ENCODE measurements at places on chromosomes 1 and 21. TPM values are rescaled to one million over a fixed set of nuclear protein-coding genes. Genes with fewer than 3 reads are reported as not detected.

- no peak for DNase-seq
- no peaks in the 10 kb centered on the region for H3K36me3 ChIP-seq
- H3K4me3 ChIP-seq = no peak overlapping the region
- no peak overlapping the region for H3K27ac ChIP-seq
- H3K27me3 ChIP-seq = peaks cover 31% of the 10 kb centered on the region
These were observed 2.5 kb downstream of the PHLDA3 start for GRCh38 chr1:201466492-201466891.

DNA sequence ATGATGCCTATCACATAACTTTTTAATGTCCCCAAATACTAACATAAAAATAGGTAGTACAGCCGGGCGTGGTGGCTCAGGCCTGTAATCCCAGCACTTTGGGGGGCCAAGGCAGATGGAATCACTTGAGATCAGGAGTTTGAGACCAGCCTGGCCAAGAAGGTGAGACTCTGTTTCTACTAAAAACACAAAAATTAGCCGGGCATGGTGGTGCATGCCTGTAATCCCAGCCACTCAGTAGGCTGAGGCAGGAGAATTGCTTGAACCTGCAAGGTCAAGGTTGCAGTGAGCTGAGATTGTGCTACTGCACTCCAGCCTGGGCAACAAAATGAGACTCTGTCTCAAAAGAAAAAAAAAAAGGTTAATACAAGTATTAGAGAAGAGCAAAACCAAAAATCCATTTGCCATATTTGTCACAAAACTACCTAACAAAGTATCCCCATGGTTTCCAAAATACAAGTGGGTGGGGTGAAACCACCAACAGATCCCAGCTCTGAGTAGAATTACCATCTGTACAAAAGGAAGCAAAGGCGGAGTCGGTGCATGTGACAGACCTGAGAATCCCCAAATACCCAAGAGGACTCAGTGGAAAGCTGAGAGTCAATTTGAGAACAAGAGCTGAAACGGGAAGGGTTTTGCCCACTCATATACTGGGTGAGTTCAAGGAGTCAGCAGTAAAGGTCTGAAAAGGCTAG is 113.2 kb downstream of the TOMM20 start:
- peak; percentile 80 for DNase-seq
- peak overlapping the region; percentile 94 for H3K27ac ChIP-seq
- peaks cover 12% of the 10 kb centered on the region for H3K36me3 ChIP-seq
- peaks cover 91% of the 10 kb centered on the region for H3K4me1 ChIP-seq
- H3K4me3 ChIP-seq = no peak overlapping the region

- DNase-seq = no peak
- peaks cover 5% of the 10 kb centered on the region for H3K4me1 ChIP-seq
- H3K27me3 ChIP-seq = peaks cover 39% of the 10 kb centered on the region
- H3K4me3 ChIP-seq = no peak overlapping the region
These were observed 13.5 kb downstream of the TBX15 start for GRCh38 chr1:118974661-118975060.

- no peak overlapping the region for H3K4me3 ChIP-seq
- H3K27me3 ChIP-seq = no peaks in the 10 kb centered on the region
- peaks cover 1% of the 10 kb centered on the region for H3K36me3 ChIP-seq
- H3K27ac ChIP-seq = no peak overlapping the region
These were observed 8.1 kb downstream of the PSRC1 start for GRCh38 chr1:109274533-109275476.

DNA sequence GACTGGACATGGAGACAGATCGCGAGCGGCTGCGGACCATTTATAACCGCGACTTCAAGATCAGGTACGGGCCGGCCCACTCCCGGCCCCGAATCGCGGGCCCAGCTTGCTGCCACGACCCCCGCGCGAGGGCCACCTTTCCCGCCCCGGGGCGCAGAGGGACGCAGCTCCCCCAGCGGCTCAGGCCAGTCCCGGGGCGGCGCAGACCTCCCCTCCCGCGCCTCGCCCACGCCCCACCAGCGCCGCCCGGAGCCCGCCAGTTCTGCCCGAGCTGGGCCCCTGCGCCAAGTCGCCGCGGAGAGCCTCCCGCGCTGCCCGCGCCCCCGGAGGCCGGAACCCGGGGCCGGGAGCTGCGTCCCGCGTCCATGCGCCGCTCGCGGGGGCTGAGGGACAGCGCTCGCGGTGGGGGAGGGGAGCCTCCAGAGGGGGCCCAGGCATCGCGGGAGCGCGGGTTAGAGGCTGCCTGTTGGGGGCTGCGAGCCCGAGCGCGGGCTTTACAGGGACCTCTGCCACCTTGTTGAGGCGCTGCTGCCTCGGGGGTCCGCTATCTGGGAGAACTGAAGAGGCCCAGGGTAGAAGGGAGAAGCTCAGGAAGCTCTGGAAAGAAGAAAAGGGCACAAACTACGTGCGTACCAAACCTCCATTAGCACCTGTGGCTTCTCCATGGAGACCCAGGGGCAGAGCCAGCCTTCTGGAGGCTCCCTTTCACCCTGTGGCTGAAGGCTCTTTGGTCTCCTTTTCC is 698 bp downstream of the MOV10 start:
- H3K27me3 ChIP-seq = no peaks in the 10 kb centered on the region
- peak overlapping the region; percentile 92 for H3K27ac ChIP-seq
- H3K36me3 ChIP-seq = peaks cover 42% of the 10 kb centered on the region
- H3K4me1 ChIP-seq = peaks cover 42% of the 10 kb centered on the region

DNA sequence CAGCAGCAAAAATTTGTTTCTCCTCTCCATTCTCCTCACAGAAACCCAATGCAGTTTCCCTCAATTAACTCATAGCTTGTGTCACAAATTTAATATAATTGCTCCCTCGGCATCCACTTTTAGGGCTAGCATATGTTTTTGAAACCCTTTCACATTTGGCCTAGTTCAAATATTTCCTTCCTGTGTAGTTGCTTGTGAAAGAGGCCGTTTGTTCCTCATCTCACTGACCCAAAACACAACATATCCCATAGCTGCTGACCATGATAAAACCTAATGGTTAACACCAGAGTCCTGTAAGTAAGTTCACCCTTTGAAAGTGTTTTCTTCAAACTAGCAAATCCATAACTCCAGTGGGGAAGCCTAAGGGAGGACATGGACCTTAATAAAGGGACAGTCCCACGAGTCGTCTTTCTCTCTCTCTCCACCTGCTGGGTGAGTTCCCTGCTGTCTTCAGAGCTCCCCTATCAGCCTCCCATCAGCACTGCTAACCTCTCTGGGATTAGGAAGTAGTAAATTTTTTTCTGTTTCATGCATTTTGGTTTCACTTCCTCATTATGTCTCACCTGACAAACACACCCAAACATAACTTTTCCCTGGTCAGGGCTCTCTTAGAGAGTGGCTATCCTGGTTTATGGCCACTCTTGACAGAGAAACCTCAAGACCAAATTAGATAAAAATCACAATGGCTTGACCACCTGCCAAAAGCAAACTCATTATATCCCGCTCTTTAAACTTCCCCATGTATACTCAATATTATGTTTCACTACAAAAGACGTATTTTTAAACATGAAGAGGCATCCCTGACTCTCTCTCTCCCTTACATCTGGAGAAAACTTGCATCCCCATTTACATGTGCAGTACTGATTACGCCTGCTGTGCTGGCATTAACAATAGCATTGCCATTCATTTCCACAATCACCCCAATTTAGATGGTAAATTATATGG is 177.7 kb upstream of the HP1BP3 start:
- no peak overlapping the region for H3K4me3 ChIP-seq
- H3K4me1 ChIP-seq = peaks cover 5% of the 10 kb centered on the region
- no peak for DNase-seq
- no peaks in the 10 kb centered on the region for H3K27me3 ChIP-seq
- peaks cover 17% of the 10 kb centered on the region for H3K36me3 ChIP-seq

- no peak overlapping the region for H3K4me3 ChIP-seq
- H3K27ac ChIP-seq = no peak overlapping the region
- H3K27me3 ChIP-seq = peaks cover 4% of the 10 kb centered on the region
These were observed 43.0 kb downstream of the SPATA17 start for GRCh38 chr1:217674028-217674729.

DNA sequence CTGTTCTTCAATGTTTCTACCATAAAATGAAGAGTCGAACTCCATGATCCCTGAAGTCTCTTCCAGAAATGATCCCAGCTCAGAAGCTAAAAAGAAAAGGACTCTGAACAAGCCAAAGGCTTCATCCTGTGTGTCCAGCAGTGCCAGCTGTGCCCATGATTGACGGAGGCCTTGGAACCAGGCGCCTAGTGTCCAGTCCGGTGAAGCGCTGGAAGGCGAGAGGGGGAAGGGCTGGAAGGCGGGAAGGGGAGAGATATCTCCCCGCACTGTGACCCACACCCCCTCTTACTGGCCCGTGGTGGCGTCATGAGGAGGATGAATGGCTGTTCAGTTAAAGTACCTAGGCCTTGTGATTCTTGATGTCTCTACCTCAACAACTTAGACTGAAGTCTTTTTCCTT is 10.4 kb upstream of the PLEKHA6 start:
- H3K4me3 ChIP-seq = no peak overlapping the region
- peaks cover 7% of the 10 kb centered on the region for H3K4me1 ChIP-seq
- no peak overlapping the region for H3K27ac ChIP-seq
- no peak for DNase-seq
- H3K27me3 ChIP-seq = peaks cover 2% of the 10 kb centered on the region

GRCh38 chr1:29664711-29665110 is 428.4 kb downstream of the PTPRU start:
- H3K27me3 ChIP-seq = peaks cover 31% of the 10 kb centered on the region
- H3K4me1 ChIP-seq = no peaks in the 10 kb centered on the region
- no peaks in the 10 kb centered on the region for H3K36me3 ChIP-seq
- no peak overlapping the region for H3K27ac ChIP-seq

DNA sequence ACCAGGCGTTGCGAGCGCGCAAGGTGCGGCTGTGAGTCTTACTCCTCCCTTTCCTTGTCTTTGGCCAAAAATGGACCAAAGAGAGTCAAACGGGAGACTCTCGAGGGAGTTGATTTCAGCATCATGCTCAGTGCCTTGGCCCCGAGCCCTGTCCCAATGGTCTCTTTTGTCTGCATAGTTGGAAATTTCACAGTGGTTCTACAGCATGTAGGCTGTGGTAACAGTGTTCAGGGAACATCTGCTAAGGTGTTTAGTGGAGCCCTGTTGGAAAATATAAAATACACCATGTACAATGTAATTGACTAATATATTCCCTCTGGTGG is 2.7 kb downstream of the CACNA1E start:
- DNase-seq = no peak
- H3K27ac ChIP-seq = no peak overlapping the region
- peaks cover 8% of the 10 kb centered on the region for H3K4me1 ChIP-seq
- no peaks in the 10 kb centered on the region for H3K36me3 ChIP-seq
- H3K4me3 ChIP-seq = no peak overlapping the region
- peaks cover 77% of the 10 kb centered on the region for H3K27me3 ChIP-seq

DNA sequence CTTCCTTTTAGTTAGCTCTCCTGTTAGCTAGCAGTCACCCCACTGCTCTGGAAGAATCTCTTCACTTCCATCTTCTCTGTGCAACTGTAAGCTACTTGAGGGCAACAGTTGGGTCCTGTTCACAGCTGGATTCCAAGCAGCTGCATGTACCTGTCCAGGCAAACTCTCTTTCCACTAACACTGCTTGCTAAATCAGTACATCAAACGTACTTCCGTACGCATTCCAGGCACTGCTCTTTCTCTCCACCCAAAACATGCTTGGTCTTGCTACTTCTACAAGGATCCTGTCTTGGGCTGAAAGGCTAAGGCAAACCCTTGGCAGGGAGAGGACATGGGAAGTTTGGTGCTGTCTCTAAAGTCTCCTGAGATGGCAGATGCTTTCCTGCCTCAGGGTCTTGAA is 139.2 kb upstream of the CACNA1E start:
- H3K27me3 ChIP-seq = no peaks in the 10 kb centered on the region
- H3K4me3 ChIP-seq = no peak overlapping the region
- no peaks in the 10 kb centered on the region for H3K36me3 ChIP-seq
- DNase-seq = no peak
- H3K4me1 ChIP-seq = peaks cover 7% of the 10 kb centered on the region

DNA sequence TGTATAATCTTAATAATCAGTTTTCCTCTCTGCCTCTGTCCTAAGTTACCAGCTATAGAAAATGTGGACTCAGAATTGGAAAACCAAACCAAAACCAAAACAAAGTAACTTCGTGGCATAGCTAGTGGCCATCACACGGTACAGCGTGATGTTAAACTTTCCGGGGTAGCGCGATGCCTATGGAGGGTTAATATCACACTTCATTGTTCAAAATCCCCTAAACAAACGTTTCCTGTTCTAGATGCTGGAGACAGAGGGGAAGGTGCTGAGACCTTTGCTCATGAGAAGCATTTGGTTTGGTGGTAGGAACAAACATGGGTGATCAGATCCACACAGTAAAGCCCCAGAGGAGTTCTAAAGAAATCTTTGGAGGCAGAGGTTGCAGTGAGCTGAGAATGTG is 4.9 kb downstream of the AADACL4 start:
- peaks cover 22% of the 10 kb centered on the region for H3K27me3 ChIP-seq
- no peak overlapping the region for H3K27ac ChIP-seq
- no peaks in the 10 kb centered on the region for H3K36me3 ChIP-seq

DNA sequence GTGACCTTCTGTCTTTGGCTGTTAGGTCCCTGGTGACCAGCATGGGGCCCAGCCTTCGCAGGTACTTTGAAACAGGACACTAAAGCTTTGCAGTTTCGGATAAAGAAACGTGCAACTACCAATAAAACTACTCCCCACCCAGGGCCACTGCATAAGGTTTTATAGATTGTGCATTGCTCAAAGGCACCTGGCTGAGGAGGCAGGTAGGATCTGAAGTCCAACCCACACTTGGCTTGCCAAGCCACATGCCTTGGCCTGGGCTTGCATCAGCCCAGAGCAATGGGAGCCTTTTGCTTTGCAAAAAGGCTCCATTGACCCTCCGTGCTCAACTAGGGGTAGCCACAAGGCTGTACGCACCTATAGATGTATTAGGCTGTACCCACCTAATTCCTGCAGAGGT is 84.4 kb upstream of the SYT6 start:
- no peaks in the 10 kb centered on the region for H3K36me3 ChIP-seq
- DNase-seq = no peak
- no peak overlapping the region for H3K27ac ChIP-seq
- no peak overlapping the region for H3K4me3 ChIP-seq
- no peaks in the 10 kb centered on the region for H3K27me3 ChIP-seq

DNA sequence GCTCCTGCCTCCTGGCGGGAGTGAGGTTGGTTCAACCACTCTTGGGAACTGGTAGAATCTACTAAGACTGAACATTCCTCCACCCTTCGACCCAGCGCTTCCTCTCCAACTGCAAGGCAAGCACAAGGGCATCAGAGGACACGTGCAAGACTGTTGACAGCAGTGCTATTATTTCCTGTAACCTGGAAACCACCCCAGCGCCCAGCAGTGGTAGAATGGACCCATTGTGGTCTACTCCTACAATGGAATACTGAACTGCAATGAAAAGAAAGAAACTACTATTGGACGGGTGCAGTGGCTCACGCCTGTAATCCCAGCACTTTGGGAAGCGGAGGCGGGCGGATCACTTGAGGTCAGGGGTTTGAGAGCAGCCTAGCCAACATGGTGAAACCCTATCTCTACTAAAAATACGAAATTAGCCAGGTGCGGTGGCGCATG is 33.0 kb upstream of the TARDBP start:
- H3K27ac ChIP-seq = no peak overlapping the region
- DNase-seq = no peak
- H3K4me1 ChIP-seq = no peaks in the 10 kb centered on the region
- no peaks in the 10 kb centered on the region for H3K36me3 ChIP-seq
- H3K27me3 ChIP-seq = peaks cover 18% of the 10 kb centered on the region

GRCh38 chr1:118907466-118907865 is 80.7 kb downstream of the TBX15 start:
- DNase-seq = no peak
- no peaks in the 10 kb centered on the region for H3K36me3 ChIP-seq
- H3K27ac ChIP-seq = no peak overlapping the region

GRCh38 chr1:40405812-40406211 is 32.3 kb downstream of the SMAP2 start:
- H3K27ac ChIP-seq = peak overlapping the region; percentile 65
- H3K36me3 ChIP-seq = peaks cover 62% of the 10 kb centered on the region
- H3K4me1 ChIP-seq = peaks cover 55% of the 10 kb centered on the region
- H3K27me3 ChIP-seq = no peaks in the 10 kb centered on the region
- DNase-seq = no peak
- no peak overlapping the region for H3K4me3 ChIP-seq

Gene WLS
- total RNA-seq = not detected

Gene USH2A
- not detected for total RNA-seq

Gene AMY1A
- not detected for total RNA-seq

Gene NHLH1
- 0.32 TPM for total RNA-seq

Gene GBP7
- not detected for total RNA-seq

Measured in activated CD4-positive, alpha-beta T cell treated with anti-CD3 and anti-CD28 coated beads for 36 hours (primary cell).